D341Med (cell line): ENCODE measurements at places on chromosomes 7 and 10.

- DNase-seq = no peak
Observed at GRCh38 chr10:13892001-13892491, 305.3 kb downstream of the PRPF18 start.

DNA sequence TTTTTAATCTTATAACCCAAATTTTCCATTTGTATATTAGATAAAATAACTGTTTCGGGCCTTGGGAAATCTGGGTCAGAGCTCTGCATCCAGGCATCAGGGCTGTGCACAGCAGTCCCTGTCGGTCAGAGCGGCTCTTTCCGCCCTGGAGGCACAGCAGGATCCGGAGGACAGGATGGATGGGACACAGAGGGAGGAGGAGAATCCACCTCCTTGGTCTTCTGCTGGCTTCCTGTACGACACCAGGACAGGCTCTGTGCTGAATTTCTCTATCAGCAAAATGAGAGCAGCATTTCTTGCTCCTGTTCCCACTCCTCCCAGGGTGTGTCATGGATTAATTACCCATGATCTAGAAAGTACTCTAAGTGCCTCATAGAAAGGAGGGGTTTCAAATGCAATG is 254.9 kb downstream of the SKAP2 start:
- DNase-seq = no peak

GRCh38 chr7:90532231-90532929 is 62.9 kb downstream of the PTTG1IP2 start:
- no peak for DNase-seq

DNA sequence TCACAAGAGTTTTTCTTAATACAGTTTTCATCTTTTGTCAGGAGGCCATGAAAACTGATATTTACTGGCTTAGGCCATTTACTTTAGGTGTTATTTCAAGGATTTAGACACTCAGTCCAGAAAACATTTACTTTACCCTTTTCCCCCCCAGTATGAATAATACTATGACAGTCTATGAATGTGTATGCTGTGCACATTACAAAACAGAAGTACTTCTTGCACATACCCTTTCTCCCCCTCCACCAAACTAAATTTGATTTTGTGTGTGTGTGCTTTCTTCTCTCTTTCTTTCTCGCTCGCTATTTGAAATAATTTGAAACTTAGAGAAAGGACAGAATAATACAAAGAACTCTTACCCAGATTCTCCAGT is 41.3 kb downstream of the RBM33 start:
- DNase-seq = no peak
